ENCODE measurements at places on chromosomes 4 and X. TPM values are rescaled to one million over a fixed set of nuclear protein-coding genes. Genes with fewer than 3 reads are reported as not detected.

Gene TDO2
- total RNA-seq: not detected

Gene MAGEB17
- total RNA-seq: not detected

Gene TCEAL4
- 63.7 TPM for total RNA-seq

DNA sequence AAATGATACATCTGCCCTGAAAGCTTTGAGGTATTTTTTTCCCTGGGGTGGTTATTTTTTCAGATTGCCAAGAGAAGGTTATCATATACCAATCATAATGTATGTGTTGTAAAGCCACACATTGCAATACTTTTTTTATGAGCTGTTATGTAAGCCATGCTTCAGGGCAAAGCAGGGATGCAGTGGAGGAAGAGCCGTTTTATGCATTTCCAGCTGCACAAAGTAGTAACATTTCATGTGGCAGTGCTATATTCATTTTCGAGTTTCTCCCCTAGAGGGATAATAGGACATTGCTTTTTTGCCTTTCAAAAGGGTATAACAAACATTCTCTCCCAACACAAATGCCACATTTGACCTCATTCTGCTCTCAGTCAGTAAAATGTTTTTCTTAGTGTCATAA is 68.5 kb downstream of the GALNT7 start:
- DNase-seq: no peak

DNA sequence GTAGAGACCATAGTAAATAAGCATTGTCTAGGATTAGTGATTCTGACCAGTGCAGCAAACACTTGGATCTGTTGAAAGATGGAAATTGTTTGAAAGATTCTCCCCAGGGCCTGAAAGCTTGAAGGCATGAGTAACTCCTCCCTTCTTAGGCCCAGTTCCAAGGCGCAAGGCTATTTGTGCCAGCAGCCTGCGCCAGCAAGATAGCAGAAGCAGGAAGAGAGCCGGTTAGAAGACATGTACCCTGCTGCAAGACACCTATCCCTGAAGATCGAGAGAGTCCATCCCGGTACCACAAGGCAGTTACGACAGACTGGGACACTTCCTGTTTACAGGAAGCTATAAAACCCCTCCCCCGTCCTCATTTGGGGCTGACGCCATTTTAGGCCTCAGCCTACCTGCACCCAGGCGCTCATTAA is 72.4 kb upstream of the JADE1 start:
- DNase-seq: no peak

GRCh38 chr4:76753814-76754213 is 144.1 kb downstream of the SOWAHB start:
- peak; percentile 67 for DNase-seq

- no peak for DNase-seq
These were observed 54.6 kb downstream of the RELL1 start for GRCh38 chr4:37631551-37631950.

DNA sequence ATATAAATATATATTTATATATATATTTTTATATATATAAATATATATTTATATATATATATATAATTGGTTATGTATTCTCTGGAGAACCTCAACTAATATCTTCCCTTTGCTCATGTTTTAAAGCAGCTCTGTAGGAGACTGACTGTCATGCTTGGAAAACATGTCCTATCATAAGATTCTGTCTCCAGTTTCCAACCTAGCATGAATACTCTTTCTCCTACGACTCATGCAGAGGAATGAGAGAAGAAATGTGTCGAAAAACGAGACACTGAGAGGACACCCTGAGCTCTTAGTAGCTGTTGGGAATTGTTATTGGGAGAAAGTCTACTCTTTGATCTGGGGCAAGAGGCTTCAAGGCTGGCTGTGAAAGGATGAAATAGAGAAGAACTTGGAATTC is 166.5 kb upstream of the SLIT2 start:
- no peak for DNase-seq

GRCh38 chrX:47746446-47746845 is 87.5 kb upstream of the UXT start:
- DNase-seq: no peak

GRCh38 chrX:1011691-1012283 is 200.7 kb downstream of the CRLF2 start:
- no peak for DNase-seq

GRCh38 chr4:65597697-65598096 is 72.6 kb downstream of the EPHA5 start:
- no peak for DNase-seq

- DNase-seq: peak; percentile 12
These were observed 291.9 kb downstream of the BMPR1B start for GRCh38 chr4:95049551-95050233.

GRCh38 chr4:73379946-73380345 is 24.1 kb upstream of the ALB start:
- DNase-seq: peak; percentile 4

DNA sequence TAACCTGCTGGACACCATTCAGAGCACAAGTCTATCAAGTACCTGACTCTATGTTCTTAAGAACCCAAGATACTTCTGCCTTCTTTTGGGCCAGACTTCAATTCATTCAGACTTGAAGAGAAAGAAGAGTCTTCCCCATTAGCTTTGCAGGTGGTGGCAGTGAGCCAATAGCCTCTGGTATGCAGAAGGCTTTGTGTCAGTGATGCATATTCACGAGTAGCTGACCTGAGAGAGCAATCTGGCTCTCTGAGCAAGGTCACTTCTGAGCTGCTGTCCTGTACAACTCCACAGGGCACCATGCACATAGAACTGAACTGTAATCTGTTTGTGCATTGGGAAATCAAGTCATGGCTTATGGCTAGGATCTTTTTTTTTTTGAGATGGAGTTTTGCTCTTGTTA is 39.9 kb upstream of the SPINK2 start:
- DNase-seq: peak; percentile 32
